ENCODE measurements at places on chromosomes 1 and 21. TPM values are rescaled to one million over a fixed set of nuclear protein-coding genes. Genes with fewer than 3 reads are reported as not detected.

The CLCNKA gene
- 0.07 TPM for polyA plus RNA-seq

The LRRIQ3 gene
- 1.1 TPM for polyA plus RNA-seq

The CYP4Z1 gene
- not detected for polyA plus RNA-seq

The LRRC38 gene
- not detected for polyA plus RNA-seq

The PHLDA3 gene
- 16.7 TPM for polyA plus RNA-seq

The LRRC39 gene
- 0.32 TPM for polyA plus RNA-seq

The CSF3R gene
- polyA plus RNA-seq: 28.8 TPM

The C4BPA gene
- 60.1 TPM for polyA plus RNA-seq

The RALGPS2 gene
- 15.6 TPM for polyA plus RNA-seq

The AIRE gene
- not detected for polyA plus RNA-seq

The CELA2B gene
- polyA plus RNA-seq: not detected

The NES gene
- polyA plus RNA-seq: 2.5 TPM

- peak; percentile 44 for DNase-seq
Measured at GRCh38 chr1:204294357-204294756, 65.4 kb downstream of the PLEKHA6 start.

GRCh38 chr1:18531503-18531845 lies 50.7 kb downstream of the KLHDC7A start:
- no peak for DNase-seq

GRCh38 chr1:116386042-116386441 lies 13.0 kb downstream of the ATP1A1 start:
- no peak for DNase-seq

DNA sequence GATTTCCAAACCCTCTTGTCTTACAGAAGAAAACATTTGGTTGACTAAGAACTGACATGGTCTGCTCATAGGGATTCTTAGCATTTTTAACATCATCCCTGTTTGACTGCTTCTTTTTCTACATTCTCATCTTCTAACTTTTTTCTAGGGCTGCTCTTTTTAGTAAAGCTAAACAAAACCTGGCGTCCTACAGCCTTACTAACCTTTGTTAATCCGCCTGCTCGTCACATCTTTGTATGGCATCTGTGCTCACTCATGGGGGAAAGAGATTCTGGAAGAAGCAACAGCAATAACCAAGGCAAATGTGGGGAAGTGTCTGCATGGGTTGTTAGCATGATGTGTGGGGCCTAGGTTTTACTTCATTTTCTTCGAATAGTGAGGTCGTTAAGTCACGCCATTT lies 92.0 kb downstream of the KIF1B start:
- DNase-seq: no peak

- no peak for DNase-seq
Measured at GRCh38 chr1:44076066-44076465, 42.6 kb upstream of the KLF17 start.

DNA sequence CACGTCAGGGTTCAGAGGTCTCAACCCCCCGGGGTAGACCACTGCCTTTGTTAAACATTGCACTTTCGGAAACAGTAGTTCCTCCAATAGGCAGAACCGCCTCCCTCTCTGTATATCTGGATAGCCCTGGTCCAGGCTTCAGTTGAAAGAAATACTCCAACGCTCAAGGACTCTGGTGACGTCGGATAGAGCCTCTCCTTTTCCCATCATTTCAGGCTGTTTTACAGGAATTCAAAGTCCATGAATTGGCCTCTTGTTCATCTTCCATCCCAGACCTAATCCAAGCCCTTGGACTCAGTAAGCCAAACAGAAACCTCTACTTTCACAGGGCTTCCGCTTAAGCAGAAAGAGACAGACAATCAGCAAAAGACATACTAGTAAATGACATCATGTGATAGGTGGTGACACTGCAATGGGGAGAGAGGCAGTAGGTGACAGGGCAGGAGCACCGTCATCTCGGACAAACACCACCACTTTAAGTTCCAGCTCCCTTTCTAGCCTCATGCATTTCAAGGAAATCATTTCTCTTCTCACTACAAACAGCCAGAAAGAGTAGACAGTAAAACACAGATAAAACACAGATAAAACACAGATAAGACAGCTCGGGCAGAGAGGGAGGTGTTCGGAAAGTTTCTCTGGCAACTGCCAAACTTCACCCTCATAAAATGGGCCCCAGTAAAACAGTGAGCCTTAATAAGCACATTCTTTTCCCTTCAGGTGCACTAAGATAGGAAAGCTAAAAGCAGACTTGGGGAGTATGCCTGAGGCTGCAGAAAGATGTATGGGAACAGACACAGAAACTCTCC lies 2.3 kb upstream of the PLA2G2A start:
- peak; percentile 97 for DNase-seq

- DNase-seq: no peak
Measured at GRCh38 chr21:42151148-42151947, 67.6 kb upstream of the ABCG1 start.

- DNase-seq: no peak
Measured at GRCh38 chr21:35063428-35064172, 14.5 kb upstream of the RUNX1 start.

GRCh38 chr1:198929961-198930599 lies 291.2 kb downstream of the PTPRC start:
- no peak for DNase-seq

- no peak for DNase-seq
Measured at GRCh38 chr1:8394456-8395321, 76.8 kb downstream of the SLC45A1 start.

DNA sequence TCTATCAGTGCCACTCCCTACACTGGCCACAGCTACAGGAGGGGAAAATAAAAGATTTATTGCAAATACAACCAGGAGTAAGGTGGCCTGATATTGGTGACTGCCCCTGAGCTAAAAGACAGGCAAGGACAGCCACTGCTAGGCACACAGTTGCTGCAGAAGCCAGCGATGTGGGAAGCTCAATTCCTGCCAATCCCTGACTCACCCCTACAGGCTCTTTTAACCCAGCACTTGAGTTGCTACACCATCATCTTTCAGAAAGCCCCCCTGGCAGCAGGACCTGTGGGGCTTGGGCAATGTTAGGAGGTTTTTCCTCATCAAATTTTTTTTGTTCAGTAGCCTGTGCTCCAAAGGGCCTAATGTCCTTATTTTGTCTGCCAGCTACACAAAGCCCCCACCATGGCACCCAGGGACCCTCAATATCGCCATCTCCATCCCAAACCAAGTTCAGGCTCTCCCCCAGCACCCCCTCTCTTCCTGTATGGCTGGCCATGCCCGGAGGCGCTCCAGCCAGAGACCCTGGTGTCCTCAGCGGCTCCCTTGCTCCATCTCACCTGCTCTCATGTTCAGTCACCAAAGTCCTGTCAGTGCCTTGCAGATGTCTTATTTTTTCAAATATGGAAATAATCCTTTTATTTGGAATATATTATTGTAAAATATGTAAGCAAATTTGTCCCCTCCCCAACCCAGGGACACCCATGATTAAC lies 13.4 kb downstream of the CLEC20A start:
- no peak for DNase-seq

DNA sequence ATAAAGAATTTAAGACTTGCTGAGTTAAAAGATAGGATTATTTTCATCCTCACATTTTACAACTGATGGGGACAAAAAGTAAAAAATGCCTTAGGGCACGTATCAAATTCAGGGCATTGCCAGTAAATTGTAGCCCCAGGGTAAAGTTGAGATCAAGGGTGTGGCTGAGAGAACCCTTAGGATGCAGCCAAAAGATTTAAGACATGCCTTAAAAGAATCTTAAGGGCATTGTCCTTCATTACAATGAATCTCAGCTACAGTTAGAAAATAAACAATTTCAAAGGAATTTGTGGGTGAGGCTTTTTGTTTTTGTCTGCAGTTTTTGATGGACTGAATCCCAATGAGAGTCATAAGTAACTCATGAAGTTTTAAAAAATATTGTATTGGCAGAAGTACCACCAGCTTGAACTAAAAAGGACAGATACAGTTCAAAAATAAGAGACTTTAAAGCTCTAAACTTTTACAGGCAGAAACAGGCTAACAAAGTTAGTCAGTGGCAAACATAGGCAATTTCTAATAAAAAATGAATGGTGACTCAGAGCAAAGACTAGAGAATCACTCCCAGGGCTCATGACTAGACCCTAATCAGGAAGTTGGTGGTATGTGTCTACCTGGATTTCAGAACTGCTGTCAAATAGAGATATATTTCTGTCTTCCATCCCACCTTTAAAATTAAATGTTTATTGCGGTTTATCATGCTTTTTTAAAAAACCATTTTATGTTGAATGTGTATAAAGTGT lies 165.1 kb upstream of the SNX7 start:
- no peak for DNase-seq

DNA sequence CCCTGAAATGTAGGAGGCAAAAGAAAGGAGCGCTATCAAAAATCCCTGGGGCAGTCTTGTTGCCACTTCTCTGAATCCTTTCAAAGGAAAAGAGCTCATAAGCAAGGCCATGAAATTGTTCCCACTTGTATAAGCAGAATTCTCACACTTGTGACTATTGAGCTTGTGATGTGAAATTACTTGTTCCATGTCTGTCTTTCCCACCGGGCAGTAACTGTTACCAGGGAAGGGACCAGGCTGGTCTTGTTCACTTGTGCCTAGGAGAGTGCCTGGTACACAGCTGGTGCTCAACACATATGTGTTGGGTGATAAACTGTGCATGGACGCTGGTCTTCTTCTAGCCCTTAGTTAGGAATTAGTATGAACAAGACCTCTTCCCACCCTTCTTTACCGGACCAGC lies 150.6 kb downstream of the CDC7 start:
- no peak for DNase-seq

DNA sequence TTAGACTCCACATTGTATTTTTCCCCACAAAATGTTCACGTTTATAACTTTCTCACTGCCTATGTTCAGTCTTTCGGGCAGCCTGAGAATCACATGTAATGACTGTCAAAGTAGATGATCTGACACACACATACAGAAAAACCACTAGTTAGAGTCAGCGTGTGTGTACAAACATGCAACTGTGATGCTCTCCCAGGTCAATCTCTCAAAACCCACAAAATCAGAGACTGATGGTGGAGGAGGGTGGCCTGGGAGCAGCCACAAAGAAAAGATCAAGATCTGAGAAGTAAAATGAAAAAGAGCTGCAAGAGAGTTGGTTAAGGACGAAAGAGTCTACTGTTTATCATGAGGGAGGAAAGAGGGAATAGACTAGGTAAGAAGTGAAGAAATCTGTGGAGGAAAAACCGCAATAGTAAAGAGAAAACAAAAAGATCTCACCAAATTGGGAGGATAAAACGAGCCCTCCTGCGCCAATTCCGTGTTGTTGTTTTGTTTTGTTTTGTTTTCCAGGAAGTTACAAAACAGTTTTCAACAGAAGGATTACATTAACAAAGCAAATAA lies 2.3 kb downstream of the EGLN1 start:
- no peak for DNase-seq

DNA sequence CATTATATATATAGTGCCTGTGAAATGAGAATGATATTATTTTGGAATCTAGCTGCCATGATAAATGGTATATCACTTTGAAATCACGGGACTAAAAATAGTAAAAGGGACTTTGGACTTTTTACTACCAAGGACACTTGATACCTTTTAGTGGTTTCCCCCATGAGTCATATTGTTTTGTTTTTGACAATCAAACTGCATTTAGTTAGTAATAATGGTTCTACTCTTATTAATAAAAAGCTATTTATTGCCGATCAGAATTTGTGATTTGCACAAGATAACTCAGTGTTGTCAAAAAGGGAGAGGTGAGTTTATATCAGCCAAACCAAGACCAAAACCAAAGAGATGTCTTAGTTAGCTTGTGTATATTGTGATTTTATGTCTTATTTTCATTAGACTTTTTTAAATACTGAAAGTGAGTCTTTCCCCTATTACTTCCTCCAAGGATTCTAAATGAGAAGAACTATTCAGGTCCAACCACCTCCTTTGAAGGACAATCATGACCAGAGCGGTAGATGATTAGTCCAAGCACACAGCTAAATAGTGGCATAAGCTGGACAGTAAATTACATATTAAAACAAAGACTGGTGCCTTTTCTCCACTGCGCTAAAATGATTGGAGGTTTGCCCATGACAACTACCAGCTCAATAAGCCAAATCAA lies 281.7 kb upstream of the ESRRG start:
- no peak for DNase-seq

GRCh38 chr1:47684964-47685762 lies 247.3 kb downstream of the FOXD2 start:
- DNase-seq: no peak

- DNase-seq: no peak
Measured at GRCh38 chr1:213934649-213935048, 53.1 kb upstream of the PROX1 start.

- DNase-seq: no peak
Measured at GRCh38 chr1:63774617-63775417, 1.0 kb downstream of the ROR1 start.

- peak; percentile 26 for DNase-seq
Measured at GRCh38 chr1:93448292-93448982, 519 bp downstream of the FNBP1L start.

DNA sequence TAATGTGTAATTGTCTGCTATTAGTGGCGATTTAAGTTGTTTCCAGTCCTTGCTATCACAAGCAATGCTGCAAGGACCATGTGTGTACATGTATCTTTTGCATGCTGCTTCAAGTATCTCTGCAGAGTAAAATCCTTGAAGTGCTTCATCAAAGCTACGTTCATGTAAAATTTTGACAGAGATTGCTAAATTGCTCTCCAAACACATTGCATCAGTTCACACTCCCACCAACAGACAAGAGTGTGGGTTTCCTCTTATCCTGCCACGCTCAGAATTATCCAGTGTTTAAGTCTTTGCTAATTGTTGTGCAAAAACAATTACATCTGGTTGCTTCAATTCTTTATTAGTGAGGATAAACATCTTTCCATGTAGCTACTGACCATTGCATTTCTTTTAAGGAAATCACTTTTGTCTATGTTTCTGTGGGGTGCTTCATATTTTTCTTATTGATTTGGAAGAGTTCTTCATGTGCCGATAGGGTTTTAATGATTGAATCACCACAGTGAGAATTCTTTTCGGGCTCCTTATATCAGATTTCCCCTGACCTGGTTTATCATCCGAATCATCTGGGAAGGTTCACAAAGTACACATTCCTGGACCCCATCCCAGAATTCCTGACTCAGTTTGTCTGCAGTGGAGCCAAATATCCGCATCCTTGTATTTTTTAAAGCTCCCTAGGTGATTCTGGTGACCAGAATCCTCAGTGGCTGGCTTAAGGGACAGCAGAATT lies 56.3 kb upstream of the GALNT2 start:
- DNase-seq: no peak

- DNase-seq: no peak
Measured at GRCh38 chr1:20138961-20139550, at the start of gene PLA2G2F. PLA2G2F (plus strand) TSS chr1:20139323; CDS start chr1:20139428, 105 bp downstream.

GRCh38 chr1:182163821-182164223 lies 102.3 kb upstream of the ZNF648 start:
- no peak for DNase-seq

DNA sequence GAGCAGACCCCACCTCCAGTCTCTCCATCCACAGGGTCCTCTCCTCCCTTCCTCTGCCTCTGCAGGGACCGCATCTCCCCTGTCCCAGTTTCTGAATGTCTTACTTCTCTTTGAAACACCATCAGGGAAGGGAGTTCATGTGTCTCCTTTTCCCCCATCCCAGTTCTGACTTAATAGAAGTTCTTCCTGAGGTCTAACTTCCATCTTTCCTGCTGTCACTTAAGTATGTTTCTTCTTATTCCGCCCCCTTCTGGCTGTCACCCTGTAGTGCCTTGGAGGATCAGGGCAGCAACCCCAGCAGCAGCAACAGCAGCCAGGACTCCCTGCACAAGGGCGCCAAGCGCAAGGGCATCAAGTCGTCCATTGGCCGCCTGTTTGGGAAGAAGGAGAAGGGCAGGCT lies 29.3 kb downstream of the MYOG start:
- no peak for DNase-seq
